Colonic mucosa (tissue), 4 donors: ENCODE measurements at places on chromosomes 4 and X. TPM values are rescaled to one million over a fixed set of nuclear protein-coding genes. Genes with fewer than 3 reads are reported as not detected.
A peak's percentile ranks its signal among the peaks of the same experiment; 100 is the strongest.

Gene PPA2
- 115 TPM for total RNA-seq

Gene NHS
- total RNA-seq = 3.0 TPM

DNA sequence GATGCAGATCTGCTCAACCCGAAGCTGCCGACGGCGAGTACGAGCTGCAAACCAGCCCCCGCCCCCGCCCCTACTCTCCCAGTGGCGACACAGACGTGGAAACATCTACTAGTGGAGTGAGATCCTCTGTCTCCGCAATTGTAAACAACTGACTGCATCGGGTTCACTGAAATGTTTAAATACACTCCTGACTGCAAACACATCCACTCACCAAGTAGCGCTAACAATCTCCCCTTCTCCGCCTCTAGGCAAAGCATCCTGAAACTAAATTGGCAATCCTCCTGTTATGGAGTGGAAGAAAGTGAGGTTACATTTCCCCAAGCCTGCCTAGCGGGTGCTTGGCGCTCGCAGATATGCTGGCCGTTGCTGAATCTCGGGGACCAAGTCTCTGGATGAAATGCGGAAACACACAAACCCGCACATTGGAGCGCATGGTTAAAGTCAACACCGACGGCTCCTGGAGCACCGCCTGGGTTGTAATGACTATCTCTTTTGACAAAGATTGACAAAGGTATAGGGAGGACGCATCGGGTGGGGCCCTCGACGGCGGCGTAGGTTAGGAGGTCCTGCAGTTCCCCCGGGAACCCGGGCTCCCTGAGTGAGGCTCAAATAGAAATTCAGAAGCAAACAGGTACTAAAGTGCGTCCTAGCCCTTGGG, 117.0 kb upstream of the TEX13C start:
- no peak overlapping the region for H3K4me3 ChIP-seq
- H3K27me3 ChIP-seq = peaks cover 5% of the 10 kb centered on the region
- no peak overlapping the region for H3K27ac ChIP-seq
- H3K4me1 ChIP-seq = no peaks in the 10 kb centered on the region
- H3K36me3 ChIP-seq = no peaks in the 10 kb centered on the region
- no peak for DNase-seq

Gene TEX13C
- not detected for total RNA-seq

Gene PAGE2
- total RNA-seq = not detected

GRCh38 chr4:18803781-18804180, 782.2 kb upstream of the LCORL start:
- H3K4me3 ChIP-seq = no peak overlapping the region
- H3K36me3 ChIP-seq = no peaks in the 10 kb centered on the region
- no peak overlapping the region for H3K27ac ChIP-seq
- DNase-seq = no peak

- DNase-seq = no peak
- no peaks in the 10 kb centered on the region for H3K36me3 ChIP-seq
- no peaks in the 10 kb centered on the region for H3K4me1 ChIP-seq
- H3K4me3 ChIP-seq = no peak overlapping the region
These were observed 186.0 kb downstream of the DCHS2 start for GRCh38 chr4:154305616-154306015.

DNA sequence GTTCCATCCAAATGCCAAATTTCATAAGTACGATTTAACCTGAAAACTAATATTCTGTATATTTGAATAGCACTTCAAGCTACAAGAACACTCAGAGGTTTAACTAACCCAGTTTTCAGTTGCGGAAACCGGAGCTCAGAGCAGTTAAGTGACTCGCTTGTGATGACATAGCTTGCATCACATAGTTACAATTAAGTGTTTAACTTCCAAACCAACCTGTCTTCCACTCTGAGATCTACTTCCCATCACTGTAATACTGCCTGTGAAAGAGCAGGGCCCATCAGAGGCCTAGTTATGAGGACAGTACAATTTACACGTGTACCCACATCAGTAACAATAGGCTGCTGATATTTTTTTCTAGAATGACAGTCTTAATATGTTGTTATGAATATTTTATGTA, 120.3 kb downstream of the MAD2L1 start:
- no peaks in the 10 kb centered on the region for H3K4me1 ChIP-seq
- H3K4me3 ChIP-seq = no peak overlapping the region
- no peak overlapping the region for H3K27ac ChIP-seq
- no peak for DNase-seq

Gene MAOB
- 4.4 TPM for total RNA-seq

DNA sequence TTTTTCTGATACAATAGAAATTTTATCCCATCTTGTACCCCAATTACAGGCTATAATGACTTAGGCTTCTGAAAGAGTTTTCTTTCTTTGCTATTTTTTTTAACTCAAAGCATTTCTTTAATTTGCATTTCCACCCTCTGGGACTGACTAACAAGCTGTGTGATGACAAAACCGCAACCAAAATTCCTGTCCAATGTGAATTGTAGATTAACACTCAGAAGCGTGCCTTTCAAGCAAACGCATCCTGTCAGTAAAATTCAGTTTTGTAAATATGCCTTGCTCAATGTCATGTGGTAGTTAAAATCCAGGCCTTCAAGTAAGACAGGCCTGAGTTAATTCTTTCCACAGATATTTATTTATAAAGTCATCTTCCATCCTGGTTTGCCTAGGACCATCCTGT, 50.3 kb downstream of the STK32B start:
- DNase-seq = no peak
- H3K36me3 ChIP-seq = no peaks in the 10 kb centered on the region
- H3K27ac ChIP-seq = no peak overlapping the region
- H3K4me3 ChIP-seq = no peak overlapping the region

GRCh38 chrX:18582910-18583493, 88.9 kb downstream of the RS1 start:
- no peak for DNase-seq
- no peaks in the 10 kb centered on the region for H3K4me1 ChIP-seq
- H3K27ac ChIP-seq = no peak overlapping the region
- no peak overlapping the region for H3K4me3 ChIP-seq

DNA sequence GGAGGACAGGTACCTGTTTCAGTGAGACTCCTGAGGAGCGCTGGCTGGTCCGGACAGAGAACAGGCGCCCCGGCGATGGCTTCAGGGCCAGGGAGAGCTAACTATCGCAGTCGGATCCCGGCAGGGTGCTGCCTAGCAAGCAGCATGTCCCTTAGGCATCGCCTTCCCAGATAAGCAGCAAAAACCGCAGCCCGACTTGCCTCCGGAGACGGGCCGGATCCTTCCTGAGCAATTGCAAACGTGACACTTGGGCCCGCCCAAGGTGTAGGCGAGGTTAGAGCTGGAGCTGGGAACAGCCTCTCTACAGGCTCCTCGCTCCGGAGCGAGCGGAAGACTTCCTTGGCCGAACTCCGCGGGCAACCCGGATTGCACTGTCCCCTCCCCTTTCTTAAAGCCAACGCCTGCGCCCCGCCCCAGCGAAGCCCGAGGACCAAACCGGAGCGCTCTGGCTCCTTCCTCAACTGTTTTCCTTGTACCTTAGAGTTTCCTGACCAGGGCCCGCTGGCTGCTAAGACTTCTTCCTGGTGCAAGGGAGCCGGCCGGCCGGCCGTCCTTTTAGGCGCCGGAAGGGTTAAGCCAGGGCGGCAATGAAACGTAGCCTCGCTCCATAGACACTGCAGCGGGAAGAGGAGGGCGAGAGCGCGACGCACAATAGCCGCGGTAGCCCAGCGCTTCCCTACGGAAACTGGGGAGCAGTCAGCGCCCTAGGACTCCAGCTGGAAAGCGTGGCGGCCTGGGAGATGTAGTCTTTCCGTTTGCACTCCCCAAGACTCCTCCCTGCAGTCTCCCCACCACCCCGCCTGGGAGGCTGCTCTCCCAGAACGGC, at the start of gene OPHN1:
Gene OPHN1 (minus strand): TSS at position 341 of the 826 bp plus-strand sequence. CDS start 475 bp downstream, outside the sequence.
- H3K27me3 ChIP-seq = no peaks in the 10 kb centered on the region
- peak; percentile 85 for DNase-seq
- H3K36me3 ChIP-seq = no peaks in the 10 kb centered on the region
- H3K4me1 ChIP-seq = no peaks in the 10 kb centered on the region
- peak within 1 kb of the TSS; percentile 49 for H3K4me3 ChIP-seq
- H3K27ac ChIP-seq = peak within 1 kb of the TSS; percentile 86

Gene USP51
- total RNA-seq = 0.53 TPM

Gene MRFAP1L1
- total RNA-seq = 33.6 TPM

Gene GASK1B
- 13.6 TPM for total RNA-seq

DNA sequence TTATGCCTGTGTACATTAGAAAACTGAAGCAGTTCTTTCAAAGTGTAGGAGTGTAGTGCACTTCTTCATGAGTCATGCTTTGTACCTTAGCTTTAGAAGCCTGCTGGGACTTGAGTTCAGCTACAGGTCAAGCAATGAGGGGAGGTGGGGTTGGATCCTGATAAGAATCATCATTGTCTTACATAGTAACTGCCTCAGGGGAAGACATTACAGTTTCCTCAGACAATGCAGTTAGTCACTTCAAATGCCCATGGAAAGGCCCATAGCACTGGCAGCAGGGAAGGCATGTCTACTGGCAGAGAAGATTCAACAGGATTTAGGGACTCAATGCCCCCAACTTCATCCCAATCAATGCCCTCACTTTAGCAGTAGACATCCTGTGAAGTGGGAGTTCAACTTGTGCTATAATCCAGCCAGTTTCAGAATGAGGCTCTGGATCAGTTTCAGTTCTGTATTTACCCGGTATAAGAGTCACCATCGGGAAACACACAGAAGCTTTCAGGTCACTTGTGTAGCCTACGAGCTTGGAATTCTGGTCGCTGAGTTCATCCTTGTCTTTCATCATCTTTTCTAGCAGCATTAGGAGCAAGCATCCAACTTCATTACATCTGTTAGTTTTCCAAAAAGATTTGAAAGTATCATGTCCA, 1216.5 kb downstream of the RAPGEF2 start:
- H3K27ac ChIP-seq = no peak overlapping the region
- H3K27me3 ChIP-seq = no peaks in the 10 kb centered on the region
- H3K4me1 ChIP-seq = no peaks in the 10 kb centered on the region

Gene P2RY10
- total RNA-seq = 1.6 TPM

Gene RASSF6
- total RNA-seq = 38.9 TPM

GRCh38 chrX:15973946-15974345, 119.3 kb upstream of the AP1S2 start:
- DNase-seq = no peak
- no peaks in the 10 kb centered on the region for H3K36me3 ChIP-seq
- H3K4me3 ChIP-seq = no peak overlapping the region
- no peak overlapping the region for H3K27ac ChIP-seq
- H3K4me1 ChIP-seq = no peaks in the 10 kb centered on the region
- no peaks in the 10 kb centered on the region for H3K27me3 ChIP-seq
